ENCODE measurements at places on chromosomes 13 and 19.

DNA sequence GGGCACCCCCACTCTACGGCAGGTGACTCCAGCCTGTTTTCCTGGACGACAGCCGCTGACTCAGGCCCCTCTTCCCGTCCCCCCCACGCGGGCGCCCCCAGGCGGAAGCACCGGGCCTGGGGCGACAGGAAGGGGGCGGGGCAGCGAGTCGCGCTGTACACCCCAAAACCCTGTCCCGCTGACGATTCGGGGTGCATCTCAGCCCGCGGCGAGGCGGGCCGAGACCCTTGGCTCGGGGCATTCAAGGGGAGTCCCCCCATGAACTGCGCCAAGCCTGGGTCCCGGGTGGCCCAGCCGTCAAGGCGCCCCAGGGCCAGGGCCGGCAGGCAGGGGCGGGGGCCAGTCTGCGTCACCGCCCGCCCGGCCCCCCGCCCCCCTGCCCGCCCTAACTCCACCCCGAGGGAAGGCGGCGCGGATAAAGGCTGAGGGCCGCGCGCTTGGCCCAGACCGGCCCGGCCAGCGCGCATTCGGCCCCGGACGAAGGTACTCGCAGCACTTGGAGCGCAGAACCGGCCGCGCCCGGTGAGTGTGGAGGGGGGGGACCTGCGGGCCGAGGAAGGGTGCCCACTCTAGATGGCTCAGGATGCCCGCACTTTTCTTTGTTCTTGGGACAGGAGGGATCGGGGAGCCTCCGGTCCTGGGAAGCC lies at the start of gene MIDN:
Gene MIDN (plus strand): TSS at position 445 of the 647 bp plus-strand sequence. CDS start 1,714 bp downstream, outside the sequence.
- no peak for DNase-seq

DNA sequence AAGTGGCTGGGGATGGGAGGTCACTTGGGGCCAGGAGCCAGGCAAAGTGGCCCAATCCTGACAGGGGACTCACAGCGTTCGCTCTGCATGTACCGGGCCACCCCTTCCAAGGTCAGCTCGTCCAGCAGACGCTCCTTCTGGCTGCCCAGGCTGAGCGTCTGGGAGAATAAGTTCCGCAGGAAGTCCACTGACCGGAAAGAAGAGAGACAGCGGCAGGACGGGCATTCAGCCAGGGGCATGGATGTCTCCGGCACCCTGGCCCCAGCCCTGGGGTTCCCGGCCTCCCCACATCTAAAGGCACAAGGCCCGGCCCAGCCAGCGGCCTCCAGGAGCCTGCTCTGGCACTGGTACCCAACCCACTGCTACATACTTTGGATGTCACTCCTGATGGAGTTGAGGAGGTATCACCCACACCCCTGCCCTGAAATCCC lies 6.1 kb downstream of the SIRT2 start:
- DNase-seq, result no peak

- DNase-seq, result no peak
These were observed 32.3 kb downstream of the TMPRSS9 start for GRCh38 chr19:2392366-2392765.

DNA sequence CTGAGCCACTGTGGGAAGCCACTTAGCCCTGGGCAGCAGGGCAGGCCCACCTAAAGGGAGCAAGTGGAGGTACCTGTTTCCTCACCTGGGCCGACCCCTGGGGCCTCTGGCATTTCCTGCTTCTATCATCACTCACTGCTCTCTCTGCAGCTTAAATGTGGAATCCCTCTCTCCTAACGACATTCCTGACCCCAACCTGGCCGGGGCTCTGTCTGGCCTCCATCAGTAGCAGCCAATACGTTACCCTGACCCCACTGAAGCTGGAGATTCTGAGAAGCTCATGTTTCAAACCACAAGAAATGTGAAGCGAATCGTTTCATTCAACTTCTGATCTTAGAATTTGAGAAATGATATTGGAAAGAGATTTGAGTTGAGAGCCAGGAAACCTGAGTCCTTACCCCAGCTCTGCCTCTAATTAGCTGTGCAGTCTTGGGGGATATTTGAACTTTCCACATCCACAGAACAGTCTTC lies 39.9 kb downstream of the DOCK9 start:
- no peak for DNase-seq

- no peak for DNase-seq
These were observed 77.3 kb downstream of the KCTD12 start for GRCh38 chr13:76808927-76809326.

DNA sequence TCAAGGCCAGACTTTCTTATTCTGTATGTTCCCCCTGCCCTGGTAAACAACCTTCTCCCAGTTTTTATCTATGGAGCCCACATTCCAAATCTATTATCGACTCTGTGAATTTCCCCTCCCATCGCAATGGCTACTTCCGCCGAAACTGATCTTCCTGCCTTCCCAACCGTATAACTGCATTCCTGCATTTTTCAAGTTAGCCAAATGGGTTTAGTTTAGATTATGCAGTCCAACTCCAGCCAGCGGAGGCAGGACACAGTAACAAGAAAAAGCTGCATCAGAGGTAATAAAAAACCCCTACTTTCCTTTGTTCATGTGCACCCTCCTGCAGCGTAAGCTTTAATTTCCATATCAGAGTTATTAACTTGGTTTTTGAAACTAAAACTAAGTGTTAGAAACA lies 112.2 kb upstream of the ZNF91 start:
- no peak for DNase-seq

- DNase-seq, result no peak
These were observed 67.8 kb downstream of the RASA3 start for GRCh38 chr13:114064450-114065140.

DNA sequence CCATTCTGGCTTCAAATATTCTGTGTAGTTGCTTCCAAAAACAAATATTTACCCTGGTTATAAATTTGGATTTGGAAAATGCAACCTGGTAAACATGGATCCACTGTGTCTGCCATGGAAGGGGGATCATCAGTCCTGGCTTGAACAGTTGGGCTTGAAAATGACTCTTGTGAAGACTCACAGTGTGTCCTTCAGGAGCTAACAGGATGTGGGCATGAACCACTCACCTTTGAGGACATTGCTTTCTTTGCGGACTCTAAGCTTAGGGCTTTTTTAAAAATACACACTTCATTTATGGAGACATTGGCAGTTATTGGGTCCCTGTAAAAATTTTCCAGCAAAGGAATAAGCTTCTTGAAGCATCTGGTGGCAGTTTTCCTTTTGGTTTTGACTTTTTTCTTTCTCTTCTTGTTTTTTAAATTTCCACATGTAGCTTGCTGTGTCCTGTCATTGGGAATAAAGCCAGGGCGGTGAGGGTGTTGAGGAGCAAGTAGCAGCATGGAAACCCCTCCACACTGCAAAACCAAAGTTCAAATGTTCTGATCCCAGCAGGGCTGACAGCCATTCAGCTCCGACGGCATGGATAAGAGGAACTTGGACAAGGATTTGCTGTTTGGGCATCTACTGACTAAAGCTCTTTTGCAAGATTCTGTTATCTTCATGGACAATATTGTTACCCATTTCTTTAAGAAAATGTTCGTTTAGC lies 39.5 kb upstream of the SERP2 start:
- DNase-seq, result no peak

GRCh38 chr13:42803563-42804204 lies 22.3 kb downstream of the FAM216B start:
- DNase-seq, result no peak

DNA sequence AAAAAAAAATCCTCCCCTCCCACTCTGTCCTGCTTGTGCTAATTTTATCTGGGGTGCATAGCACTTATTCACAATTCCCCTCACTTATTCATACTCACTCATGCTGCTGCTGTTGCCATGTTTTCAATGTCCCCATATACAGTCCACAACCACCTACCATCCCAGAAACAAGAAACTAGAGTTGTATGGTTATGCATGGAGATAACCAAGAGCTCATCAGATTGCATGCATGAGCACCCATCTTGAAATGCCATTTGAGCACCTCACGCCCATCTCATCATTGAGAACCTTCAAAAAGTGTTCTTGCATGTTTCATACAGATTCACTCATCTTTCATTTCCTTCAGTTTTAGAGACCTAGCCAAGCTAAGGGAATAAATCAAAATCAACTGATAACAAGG lies 15.1 kb upstream of the N4BP2L2 start:
- no peak for DNase-seq

DNA sequence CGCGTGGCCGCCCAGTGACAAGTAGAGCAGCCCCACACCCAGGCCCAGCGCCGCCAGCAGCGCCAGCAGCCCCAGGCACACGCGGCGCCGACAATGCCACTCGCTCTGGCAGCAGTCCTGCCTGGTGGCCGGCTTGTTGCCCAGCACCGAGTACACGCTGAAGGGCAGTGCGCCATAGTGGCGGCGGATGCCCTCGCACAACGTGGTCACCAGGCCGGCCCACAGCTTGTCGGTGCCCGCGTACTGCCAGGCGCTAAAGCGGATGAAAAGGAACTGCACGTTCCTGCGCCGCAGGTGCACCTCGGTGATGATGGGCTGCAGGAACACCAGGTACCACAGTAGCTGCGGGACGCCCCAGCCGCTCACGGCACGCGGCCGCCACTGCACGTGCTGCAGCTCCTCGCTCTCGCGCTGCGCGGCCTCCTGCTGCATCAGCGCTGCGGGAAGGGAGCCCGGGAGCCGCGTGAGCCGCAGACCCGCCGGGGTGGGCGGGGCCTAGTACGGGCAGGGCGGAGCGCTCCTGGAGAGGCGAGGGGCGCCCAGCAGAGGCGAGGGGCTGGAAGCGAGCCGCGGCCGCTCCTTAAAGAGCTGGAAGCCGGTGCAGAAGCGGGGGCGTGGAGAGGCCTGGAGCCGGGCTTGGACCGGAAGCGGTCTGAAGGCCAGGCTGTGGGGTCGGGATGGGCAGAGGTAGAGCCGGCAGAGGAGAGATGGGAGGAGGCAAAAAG lies 7.3 kb downstream of the NKPD1 start:
- DNase-seq, result no peak

DNA sequence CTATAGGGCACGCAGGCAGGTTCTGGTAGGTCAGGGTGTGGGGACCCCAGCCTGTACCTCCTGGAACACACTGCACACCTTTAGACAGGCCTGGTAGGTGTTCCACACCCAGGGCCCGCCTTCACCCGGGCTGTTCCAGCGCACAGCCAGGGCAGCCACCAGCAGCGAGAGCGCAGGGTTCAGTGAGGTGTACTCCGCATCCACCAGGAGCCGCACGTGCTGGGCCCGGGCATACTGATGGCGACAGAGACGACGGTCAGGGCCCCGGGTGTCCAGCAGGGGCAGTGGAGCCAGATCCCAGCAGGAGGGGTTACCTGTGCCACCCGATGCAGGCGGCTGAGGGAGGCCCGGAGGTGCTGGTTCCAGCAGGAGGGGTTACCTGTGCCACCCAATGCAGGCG lies 6.0 kb downstream of the PRODH2 start:
- DNase-seq, result no peak

GRCh38 chr13:108812165-108812564 lies 182.8 kb downstream of the MYO16 start:
- DNase-seq, result no peak

GRCh38 chr13:23806874-23807526 lies 82.2 kb downstream of the MIPEP start:
- DNase-seq, result no peak

DNA sequence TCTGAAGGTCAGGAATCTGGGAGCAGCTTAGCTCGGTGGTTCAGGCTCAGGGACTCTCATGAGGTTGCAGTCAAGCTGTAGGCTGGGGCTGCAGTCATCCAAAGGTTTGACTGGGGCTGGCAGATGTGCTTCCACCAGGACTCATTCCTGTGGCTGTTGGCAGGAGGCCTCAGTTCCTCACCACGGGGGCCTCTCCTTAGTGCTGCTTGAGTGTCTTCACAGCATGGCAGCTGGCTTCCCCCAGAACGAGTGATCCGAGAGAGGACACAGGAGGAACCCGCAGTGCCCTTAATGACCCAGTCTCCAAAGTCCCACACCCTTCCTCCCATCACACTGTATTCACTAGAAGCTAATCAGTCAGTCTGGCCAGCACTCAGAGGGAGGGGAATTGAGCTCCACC lies 38.7 kb upstream of the EHD2 start:
- no peak for DNase-seq

- DNase-seq, result no peak
These were observed 53.0 kb downstream of the PEPD start for GRCh38 chr19:33468361-33469170.

- no peak for DNase-seq
These were observed 57.1 kb downstream of the TRPM4 start for GRCh38 chr19:49214701-49215100.

Data from NCI-H2107 (cell line).